Retinal pigment epithelial cell (primary cell): ENCODE measurements at places on chromosomes 11 and 22.

DNA sequence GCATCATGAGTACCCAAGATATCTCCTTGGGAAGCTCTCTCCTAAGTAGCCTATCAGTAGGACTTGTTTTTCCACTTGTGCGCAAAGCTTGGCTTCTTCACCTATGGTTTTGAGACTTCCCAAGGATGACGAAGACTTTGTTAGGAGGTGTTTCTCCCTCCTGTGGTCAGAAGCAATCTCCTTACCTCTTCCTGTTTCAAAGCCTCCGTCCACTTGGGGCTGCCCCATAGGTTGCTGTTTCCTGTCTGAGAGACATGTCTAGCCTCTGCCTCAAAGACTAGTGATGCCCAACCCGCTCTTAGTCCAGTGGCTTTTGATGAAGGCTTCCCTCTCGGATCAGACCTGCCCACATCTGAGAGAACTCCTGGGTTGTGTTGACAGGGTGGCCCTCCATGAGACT is 92.9 kb downstream of the TRAF6 start:
- DNase-seq = no peak

GRCh38 chr11:11442791-11443190 is 89.7 kb upstream of the CSNK2A3 start:
- DNase-seq = no peak

DNA sequence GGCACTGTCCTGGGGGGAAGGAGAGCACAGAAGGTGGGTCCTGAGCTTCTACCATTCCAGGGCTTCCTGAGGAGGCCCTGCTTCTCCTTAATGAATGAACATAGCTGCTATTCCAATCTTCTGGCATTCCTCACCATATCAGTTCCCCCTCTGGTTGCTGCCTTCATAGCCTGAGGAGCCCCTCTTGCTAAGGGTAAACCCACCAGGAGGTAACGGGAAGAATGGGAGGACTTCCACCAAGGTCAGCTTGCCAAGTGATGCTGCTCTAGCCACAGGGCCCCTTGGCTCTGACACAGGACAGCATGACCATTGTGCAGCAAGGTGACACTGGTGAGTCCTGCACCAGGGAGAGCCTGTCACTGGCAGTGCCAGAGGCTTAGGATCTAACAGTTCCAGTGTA is 1022.5 kb downstream of the TBC1D22A start:
- DNase-seq = no peak

GRCh38 chr11:95242845-95243605 is 12.0 kb upstream of the SESN3 start:
- no peak for DNase-seq

DNA sequence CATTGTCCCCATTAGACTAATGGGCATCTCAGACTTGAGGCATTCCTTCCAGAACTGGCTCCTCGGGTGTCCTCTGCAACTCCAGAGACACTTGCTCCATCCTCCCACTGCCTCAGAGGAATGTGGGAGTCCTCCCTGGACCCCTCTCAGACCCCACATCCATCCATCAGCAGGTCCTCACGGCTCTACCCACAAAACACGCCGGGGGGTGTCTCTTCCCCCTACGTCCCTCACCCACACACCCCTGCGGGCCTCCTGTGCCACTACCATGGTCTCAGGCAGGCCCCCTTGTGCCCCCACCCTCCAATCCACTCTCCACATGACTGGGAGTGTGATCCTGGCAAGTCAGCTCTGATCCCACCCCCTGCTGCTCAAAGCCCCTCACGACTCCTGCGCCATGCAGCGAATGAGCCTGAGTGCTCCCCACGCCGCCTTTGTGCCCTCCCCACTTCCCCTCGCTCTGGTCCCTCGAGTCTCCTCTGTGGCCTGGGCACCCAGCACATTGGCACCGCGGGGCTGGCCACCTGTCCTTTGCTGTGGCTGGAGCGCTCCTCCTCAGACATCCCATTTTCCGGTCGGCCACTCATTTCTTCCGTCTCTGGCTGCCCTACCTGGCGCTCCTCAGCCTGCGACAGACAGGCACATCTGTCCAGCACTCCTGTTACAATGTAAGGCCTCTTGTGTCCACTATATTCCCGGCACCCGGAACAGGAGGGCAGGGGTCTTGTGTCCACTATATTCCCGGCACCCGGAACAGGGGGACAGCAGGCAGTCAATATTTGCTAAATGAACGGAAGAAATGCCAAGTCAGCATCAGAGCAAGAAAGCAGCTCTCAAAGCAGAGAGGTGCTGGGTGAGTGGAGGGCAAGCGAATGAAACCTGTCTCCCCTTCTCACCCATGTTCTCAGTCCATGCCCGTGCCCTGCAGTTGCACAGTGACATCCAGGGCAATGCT is 14.2 kb upstream of the MOB2 start:
- DNase-seq = no peak

GRCh38 chr11:82865841-82866240 is 34.4 kb downstream of the PRCP start:
- no peak for DNase-seq

DNA sequence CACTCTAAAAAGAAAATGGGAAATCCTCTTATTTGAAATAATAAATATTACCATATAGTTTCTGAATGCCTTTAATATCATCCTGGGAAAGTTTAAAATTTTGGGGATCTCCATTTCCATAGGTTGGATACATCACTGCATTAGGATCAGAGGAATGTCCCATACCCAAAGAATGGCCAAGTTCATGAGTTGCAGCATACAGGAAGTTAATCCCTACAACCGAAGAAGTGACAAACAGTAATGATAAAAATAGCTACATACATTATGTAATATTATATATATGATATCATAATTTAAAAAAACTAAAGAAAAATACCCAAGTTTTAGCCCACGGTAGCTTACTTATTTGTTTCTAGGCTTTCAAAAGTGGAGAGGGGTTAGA is 7.4 kb downstream of the MMP7 start:
- DNase-seq = no peak

DNA sequence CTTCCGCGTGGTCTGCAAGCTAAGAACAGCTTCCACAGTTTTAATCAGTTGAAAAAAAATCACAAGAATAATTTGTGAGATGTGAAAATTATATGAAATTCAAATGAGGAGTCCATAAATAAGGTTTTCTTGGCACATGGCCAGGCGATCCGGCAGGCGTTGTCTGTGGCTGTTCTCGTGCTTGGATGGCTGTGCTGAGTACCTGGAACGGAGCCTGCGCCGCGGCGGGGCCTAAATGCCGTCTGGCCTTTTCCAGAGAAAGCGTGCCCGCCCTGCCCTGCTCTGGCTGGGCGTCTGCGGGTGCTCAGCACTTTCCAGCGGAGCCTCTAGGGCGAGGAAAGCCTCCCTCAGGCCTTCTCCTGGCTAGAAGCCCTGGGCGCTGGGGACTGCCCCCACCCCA is 41.8 kb downstream of the OSBPL5 start:
- no peak for DNase-seq

GRCh38 chr11:100905684-100906083 is 218.6 kb downstream of the ARHGAP42 start:
- DNase-seq = no peak

DNA sequence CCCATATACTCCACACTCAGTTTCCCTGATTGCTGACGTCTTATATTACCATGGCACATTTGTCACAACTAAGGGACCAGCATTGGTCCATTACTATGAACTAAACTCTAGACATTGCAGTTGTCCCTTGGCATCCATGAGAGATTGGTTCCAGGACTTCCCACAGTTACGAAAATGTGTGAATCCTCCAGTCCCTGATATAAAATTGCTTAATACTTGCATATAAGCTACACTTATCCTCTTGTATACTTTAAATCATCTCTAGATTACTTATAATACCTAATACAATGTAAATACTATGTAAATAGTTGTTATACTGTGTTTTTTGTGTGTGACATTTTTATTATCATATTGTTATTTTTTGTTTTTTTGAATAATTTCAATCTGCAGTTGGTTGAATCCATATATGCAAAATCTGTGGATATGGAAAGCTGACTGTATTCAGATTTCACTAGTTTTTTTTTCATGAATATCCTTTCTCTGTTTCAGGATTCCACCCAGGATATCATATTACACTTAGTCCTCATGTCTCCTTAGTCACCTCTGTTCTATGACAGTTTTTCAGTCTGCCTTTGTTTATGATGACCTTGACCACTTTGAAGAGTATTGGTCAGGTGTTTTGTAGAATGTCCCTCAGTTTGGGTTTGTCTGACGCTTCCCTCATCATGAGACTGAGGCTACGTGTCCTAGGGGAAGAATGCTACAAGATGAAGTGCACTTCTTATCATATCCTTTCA is 55.3 kb downstream of the INSC start:
- DNase-seq = no peak

DNA sequence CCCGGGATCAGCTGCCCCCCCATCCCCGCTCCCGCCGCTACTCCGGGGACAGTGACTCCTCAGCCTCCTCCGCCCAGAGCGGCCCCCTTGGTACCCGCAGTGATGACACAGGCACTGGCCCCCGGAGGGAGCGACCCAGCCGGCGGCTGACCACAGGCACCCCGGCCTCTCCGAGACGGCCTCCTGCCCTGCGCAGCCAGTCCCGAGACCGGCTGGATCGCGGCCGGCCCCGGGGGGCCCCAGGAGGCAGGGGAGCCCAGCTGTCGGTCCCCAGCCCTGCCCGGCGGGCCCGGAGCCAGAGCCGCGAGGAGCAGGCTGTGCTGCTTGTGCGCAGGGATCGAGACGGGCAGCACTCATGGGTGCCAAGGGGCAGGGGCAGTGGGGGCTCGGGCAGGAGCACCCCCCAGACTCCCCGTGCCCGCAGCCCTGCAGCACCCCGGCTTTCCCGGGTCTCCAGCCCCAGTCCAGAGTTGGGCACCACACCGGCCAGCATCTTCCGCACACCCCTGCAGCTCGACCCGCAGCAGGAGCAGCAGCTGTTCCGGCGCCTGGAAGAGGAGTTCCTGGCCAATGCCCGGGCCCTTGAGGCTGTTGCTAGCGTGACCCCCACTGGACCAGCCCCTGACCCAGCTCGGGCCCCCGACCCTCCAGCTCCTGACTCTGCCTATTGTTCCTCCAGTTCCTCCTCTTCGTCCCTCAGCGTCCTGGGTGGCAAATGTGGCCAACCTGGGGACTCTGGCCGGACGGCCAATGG is 3.9 kb downstream of the RASL10A start:
- DNase-seq = no peak

DNA sequence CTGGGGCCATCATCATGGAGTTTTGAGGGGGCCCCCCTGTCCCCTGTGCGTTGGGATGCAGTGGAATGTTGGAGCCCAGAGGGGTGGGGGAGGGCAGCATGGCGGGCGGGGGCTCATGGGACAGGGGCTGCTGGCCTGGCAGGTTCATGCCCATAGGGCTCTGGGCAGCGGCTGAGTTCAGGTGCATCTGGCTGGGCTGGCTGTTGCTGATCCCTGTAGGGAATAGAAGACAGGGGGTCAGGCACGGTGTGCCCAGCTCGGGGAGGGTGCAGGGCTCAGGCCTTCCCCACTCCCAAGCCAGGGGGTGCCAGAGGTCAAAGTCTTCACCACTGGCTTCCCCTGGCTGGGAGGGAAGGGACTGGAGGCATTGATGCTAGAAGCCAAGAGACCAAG is 15.6 kb downstream of the CXCR5 start:
- DNase-seq = no peak

GRCh38 chr11:131792243-131792642 is 421.8 kb downstream of the NTM start:
- DNase-seq = no peak

- no peak for DNase-seq
Measured at GRCh38 chr11:83115551-83115950, 41.4 kb upstream of the PCF11 start.

DNA sequence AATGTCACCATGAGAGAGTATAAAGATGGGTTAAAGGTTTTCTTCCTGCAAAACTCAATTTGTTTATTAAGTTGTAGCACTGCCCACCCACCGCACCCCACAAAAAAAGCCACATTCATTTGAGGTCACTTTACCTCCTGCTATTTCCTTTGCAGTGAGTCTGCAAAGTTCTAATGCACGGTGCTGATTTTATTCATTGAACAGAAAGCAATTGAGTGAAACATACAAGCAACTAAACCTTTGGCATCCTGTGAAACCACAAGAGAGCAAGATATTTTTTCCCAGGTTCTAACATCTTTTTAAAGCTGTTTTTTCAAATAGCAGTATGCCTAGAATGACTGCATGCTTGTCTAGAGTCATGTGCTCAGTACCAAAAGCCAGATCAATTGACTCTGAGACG is 39.0 kb downstream of the RRAS2 start:
- peak; percentile 22 for DNase-seq

- no peak for DNase-seq
Measured at GRCh38 chr11:27830206-27830605, 130.0 kb upstream of the BDNF start.

DNA sequence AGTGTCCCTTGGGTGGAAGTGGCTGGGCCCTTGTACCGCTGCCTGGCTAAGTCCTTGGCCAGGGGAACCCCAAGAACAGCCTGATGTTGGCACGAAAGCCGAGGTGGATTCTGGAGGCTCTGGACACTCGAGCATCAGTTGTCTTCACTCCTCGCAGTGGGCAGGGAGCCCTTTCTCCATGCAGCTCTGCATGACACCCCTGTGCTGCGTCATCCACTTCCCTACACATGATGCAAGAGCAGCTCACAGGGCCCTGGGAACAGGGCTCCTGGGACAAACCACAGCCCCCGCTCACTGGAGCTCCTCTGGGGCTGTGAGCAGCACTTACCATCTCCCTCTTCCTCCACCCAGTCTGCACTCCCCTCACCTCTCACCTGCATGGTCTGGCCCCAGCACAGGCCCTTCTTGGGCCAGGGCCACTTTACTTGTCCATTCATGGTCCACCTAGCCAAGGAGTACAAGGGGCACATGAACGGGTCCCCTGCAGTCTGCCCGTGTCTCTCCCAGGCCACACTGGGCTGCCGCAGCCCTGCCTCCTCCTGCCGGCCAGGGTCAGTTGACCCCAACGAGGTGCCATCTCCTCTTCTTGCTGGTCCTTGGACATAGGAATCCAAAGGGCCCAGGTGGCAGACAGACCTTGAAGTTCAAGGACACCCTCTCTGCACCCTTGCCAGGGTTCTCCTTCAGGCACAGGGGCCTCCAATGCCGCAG is 66.5 kb downstream of the IGF2 start:
- no peak for DNase-seq

DNA sequence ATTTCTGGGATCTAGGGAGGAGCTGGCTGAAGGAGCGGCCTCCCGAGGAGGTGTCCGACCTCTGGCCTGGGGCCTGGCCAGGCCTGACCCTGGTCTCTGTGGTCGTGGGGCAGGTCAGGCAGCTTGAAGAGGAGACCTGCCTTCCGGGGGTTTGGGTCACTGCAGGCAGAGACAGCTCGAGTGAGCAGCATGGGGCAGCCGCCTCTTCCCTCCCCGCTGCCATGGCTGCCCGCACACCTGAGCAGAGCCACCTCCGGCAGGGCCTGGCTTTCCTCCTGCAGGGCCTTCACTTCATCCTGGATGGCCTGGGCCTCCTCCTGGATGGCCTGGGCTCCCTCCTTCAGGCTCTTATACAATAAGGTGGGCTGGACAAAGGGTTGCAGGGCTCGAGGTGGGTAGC is 8.0 kb upstream of the NAALADL1 start:
- no peak for DNase-seq

DNA sequence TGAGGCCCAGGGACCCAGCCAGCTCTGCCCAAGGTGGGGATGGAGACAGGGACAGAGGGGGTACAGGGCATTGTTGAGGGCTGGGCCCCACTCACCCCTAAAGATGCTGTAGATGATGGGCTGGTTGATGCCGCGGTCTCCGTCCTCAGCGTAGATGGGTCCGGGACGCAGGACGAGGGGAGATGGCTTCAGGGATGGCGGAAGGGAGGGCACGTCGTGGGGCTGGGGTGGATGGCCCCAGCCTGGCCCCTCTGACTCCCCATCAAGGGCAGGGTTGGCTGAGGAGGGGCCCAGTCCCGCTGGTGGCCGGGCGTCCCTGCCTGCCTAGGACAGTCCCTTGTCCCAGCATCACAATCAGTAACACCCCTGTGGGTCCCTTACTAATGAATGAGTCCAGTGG is 4.5 kb upstream of the IRF7 start:
- DNase-seq = no peak

GRCh38 chr22:46203601-46203980 is 46.5 kb downstream of the CDPF1 start:
- no peak for DNase-seq
